ENCODE measurements at places on chromosomes 7 and 10.

DNA sequence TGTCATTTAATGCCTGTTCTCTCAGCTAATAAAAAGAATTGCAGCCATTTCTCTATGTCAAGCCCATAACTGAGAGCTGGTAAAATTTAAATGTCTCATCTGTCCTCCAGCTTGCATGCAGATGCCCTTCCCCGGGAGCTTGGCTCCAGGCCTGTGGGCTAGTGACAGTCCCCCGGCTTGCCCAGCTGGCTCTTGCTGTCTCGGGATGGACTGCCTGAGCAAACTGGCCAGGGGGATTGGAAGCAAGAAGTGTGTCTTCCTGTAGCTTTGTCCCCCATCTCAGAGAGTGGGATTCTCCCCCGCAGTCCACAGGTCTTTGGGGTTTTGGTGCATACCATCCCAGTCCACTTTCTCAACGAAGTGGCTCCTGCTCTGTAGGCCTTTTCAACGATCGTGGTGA, 53.9 kb upstream of the HMX3 start:
- DNase-seq = no peak

DNA sequence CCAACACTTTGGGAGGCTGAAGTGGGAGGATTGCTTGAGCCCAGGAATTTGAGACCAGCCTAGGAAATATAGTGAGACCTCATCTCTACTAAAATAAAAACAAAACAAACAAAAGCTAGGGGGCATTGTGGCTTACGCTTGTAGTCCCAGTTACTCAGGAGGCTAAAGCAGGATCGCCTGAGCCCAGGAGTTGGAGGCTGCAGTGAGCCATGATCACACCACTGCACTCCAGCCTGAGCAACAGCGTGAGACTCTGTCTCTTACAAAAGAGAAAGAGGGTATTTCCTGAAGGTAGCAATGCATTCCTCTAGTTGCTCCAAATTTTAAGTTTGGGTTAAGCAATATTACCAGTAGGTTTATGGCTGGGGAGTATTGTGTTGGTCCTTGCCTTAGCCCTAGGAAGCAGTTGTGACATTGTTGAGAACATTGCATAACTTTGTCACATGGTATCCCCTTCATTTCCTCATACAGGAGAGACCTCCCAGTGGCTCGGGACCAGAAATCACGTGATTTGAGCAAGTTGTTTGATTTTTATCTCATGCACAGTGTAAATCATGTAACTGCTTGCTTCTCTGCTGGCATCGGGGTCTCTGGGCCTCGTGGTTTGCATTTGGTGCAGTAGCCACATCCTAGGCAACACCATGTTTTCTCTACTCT, 23.3 kb upstream of the SMARCD3 start:
- DNase-seq = no peak

- DNase-seq = no peak
These were observed 267.8 kb downstream of the RPS24 start for GRCh38 chr10:78301481-78301880.

DNA sequence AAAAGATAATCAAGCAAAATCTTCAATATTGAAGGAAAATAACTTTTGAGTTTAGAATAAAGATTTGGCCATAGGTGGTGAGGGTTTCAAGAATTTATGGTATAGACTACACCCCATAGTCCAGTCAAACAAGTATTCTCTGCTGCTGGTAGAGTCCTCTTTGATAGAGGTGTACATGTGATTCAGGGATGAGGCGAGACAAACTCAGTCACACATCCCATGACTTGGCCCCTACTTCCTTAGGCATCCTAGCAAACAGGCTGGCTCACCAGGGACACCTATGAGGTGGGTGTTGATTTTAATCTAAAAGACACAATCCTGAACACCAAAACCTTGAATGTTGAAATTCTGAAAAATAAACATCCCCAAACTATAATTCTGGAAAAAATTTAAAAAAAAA, 78.1 kb upstream of the SLC25A13 start:
- no peak for DNase-seq

DNA sequence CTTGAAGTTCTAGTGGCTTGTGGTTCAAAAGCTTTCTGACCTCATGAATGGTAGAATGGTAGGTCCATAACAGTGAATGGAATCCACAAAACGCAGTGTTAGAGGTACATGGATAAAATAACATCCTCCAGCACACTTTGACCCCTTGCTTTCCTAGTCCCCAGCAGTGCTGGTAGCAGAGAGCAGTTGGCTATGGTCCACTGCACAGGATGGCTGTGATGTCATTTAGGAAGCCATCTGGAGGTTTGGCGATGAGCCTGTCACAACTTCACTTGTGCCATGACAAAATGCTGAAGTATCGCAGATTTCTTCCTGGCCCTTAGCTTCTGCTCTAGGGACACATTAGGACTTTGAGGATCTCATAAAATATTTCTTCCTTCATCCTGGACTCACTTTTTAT, 300.0 kb upstream of the FZD8 start:
- DNase-seq = no peak

DNA sequence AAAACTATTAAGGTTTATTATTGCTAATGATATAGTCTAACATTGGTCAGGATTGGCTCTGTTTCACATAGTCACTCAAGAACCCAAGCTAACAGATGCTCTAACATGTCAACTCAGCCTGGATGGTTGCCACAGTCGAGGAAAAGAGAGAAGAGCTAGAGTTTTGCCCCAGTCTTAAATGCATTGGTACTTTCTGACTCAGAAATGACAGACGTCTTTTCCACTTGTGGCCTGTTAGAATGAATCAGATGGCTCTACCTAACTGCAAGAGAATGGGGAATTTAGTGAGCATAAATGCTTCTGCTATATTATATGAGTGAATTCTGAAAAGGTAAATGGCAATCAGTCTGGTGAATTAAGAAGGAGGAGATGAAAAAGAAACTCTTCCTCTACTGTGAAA, 13.9 kb downstream of the HECTD2 start:
- DNase-seq = no peak

DNA sequence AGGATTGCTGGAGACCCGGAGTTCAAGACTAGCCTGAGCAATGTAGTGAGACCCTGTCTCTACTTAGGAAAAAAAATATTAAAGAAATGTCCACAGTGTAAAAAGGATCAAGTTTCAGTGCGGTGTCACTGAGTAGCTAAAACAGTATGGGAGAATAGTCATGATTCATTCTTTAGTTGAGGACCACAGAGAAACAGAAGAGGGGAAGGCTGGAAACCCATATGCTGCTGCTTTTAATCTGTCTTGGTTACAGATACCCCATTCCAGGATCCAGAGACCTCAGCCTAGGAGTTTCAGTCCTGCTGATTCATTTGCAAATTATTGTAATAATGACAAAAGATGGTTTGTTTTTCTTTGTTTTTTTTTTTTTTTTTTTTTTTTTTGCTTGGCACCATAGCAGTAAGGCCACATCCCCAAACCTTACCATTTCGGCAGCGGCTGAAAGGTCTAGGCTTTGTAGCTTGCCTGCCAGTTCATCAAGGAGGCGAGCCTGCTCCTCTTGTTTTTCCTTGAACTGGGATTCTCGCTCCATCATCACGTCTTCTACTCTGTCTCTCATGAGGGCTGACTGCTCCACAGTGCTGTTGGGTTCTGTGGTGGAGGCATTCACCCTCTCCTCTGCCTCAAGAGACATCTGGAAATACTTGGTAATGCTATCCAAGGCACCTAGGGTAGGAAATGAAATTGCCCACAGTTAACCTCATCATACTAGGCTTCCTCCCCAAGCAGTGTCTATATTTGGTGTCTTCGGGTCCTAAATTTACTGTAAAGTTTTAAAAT, 44.2 kb downstream of the DLD start:
- no peak for DNase-seq

GRCh38 chr10:93034426-93034825, 26.2 kb upstream of the CYP26C1 start:
- DNase-seq = no peak

GRCh38 chr10:130941886-130942285, 369.6 kb downstream of the TCERG1L start:
- DNase-seq = no peak

GRCh38 chr7:55154096-55154495, 135.3 kb downstream of the EGFR start:
- DNase-seq = no peak

DNA sequence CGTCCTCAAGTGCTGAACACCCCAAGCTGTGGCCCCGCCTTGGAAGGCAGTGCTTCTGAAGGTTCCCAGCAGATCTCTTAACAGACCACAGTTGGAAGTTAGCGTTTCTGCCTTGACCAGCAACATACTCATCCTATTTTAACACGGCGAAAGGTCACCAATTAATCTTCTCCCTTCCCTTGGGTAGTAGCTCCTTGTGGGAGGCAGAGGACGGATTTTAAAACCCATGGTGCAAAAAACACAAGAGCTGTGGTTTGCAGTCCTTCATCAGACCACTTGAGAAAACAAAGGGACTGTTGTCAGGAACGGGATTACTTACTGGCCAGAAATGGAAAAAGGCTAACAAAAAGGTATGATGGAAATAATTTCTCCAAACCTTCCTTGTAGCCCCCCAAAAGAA, 87.3 kb downstream of the BEND7 start:
- no peak for DNase-seq

DNA sequence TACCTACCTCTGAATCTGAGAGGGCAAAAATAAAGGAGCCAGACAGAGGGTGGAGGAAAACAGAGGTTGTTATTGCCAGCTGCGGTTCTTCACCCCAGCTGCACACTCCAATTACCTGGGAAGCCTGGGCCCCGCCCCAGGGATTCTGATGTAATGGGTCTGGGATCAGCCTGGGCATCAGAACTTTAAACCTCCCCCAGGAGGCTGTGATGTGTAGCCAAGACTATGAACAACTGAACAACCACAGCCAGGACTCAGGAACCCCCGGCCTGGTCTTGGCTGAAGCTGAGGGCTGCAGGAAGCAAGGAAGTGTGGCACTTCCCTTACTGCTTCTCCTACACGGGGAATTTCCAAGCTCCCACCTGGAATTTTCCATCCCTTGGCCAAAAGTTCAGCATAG, 89.3 kb downstream of the HIP1 start:
- DNase-seq = no peak

- no peak for DNase-seq
These were observed 534.0 kb downstream of the DNAJB6 start for GRCh38 chr7:157870644-157871290.

DNA sequence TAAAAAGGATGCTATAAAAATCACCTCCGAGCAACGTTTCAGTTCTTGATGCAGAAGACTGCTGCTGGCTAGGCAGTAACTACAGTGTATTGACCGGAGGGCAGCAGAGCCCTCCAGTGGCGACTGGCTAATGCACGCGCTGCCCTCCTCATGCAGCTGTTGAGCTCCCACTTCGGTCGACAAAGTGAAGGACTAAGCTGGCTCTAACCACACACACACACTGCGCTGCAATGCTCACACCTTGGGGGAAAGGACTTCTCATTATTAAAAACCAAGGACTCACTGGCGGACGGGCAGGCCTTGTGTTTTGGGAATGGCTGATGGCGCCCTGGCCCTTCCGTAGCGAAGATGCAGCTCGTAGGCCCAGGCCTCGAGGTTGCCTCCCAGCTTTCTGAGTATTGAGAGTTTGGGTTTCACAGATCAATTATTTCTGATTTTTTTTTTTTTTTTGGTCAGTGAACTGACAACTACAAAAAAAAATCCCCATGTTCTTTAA, 120.9 kb upstream of the DIP2C start:
- DNase-seq = no peak

GRCh38 chr10:33897291-33897752, 562.9 kb upstream of the NRP1 start:
- no peak for DNase-seq

- DNase-seq = no peak
These were observed 38.0 kb upstream of the TES start for GRCh38 chr7:116172353-116172752.

DNA sequence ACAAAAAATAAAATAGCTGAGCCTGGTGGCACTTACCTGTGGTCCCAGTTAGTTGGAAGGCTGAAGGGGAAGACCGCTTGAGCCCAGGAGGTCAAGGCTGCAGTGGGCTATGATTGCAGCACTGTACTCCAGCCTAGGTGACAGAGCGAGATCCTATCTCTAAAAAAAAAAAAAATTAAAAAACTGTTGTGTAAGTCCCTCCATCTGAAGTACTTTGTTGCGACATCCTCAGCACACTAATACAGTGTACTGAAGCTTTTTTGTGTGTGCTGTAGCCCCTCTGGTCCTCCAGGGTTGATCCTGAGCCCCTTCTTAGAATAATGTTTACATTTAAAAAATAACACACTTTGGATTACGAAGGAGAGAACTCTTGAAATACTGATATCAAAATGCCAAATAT, 71.3 kb downstream of the PFKFB3 start:
- DNase-seq = no peak

DNA sequence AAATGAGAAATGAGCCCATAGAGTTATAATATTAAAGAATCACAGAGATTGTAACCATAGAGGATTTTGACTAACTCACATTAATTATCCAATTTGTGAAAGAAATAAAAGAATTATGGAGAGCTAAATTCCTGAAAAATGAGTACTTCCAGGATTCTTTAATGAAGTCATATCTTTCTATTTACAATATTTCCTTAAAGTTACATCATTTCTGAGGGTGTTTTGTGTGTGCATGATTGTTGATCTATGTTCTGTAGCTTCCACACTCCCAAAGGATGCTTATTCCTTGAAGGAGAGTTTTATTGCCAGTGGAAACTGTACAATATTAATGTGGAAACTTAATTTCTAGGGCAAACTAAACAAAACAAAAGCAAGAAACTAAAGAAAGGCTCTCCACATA, 299.6 kb downstream of the MDFIC start:
- no peak for DNase-seq

GRCh38 chr7:75900617-75901315, 14.2 kb upstream of the POR start:
- no peak for DNase-seq

DNA sequence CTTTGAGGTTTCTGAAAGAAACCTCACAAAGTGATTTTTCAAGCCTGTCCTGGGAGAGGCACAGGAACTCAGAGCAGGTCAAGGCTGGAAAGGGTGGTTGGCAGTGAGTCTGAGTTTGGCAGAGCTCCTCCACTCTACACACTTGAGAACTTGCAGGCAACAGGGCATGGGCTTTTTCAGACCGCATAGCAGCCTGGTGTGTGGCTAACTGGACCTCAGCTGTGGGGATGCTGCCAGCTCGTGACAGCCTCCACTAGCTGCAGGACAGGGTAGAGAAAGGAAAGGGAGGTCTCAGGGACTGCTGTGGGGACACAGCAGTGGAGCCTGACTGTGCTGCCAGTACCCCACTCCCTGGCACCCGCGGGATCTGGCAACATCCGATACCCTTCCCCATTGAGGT, 2.6 kb downstream of the CDHR1 start:
- no peak for DNase-seq

GRCh38 chr7:48847917-48848316, 76.4 kb upstream of the CDC14C start:
- DNase-seq = no peak

GRCh38 chr7:102061354-102061945, 225.2 kb upstream of the SH2B2 start:
- no peak for DNase-seq

DNA sequence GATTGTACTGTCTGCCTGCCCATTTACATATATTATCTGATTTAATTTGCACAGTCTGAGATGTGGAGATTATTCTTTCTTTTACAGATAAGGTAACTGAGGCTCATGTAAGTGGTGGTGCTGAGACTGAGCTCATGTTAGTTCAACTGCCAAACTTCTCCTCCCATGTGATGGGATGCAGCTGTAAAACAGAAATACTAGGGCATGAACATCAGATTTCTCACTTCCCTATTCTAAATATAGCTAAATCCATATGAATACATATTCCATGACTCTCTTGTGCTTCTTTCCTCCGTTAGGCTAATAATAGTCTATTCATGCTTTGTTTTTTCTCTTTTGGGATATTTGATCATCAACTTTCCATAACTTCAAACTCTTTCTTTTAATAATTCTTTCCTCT, 84.7 kb downstream of the PTPRZ1 start:
- DNase-seq = no peak

Measured in AG04450 (cell line).